ENCODE measurements at places on chromosomes 5 and 9.

- DNase-seq, result no peak
Observed at GRCh38 chr5:74638970-74639806, 1.3 kb downstream of the ENC1 start.

GRCh38 chr5:174063082-174063756 lies 17.7 kb downstream of the NSG2 start:
- no peak for DNase-seq

DNA sequence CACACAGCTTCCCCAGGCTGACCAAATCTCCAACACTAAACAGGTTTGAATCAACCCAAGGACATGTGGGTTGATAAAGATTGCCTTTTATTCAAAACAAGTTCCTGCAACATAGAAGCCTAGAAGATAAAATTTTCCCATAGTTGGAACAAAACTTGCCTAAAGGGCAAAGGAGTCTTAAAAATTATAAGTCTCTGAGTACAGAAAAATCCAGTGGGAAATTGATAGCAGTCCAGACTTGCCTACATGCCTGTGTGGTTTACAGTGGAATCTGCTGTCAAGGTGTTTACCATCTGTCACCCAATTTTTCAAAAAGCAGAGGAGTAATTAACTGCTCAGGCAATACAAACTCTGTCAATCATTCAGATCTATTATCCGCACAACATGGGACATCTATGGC lies 168.2 kb downstream of the PPP2R2B start:
- no peak for DNase-seq

GRCh38 chr9:68951879-68952659 lies 61.8 kb downstream of the PRKACG start:
- no peak for DNase-seq

DNA sequence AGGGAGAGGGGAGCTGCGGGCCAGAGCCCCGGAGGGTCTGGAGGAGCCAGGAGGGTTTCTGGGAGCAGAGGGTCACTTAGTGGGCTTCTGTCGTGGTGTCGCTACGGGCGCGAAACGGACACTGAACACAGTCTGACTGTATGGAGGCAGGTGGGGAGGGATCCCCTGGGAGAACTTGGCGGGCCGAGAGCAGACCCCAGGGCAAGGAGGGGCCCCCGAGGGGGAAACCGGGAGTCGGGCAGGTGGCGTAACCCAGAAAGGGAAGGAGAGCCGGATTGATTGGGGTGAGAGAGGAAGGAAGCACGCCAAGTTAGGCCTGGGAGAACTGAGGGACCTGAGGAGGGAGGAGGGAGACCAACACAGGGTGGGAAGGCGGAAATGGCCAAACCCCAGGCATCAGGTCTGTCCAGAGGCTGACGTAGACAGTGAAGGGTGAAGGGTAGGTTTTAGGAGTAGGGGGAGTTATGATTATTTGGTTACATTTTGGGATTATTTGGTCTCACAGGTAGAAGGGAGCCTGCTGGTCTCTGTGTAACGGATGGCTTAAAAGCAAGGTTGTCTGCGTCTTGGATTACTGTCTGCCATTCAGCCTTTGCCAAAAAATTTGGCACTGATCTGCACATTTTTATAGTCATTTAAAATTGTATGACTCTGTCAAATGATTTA lies 3.3 kb upstream of the MSMP start:
- no peak for DNase-seq

DNA sequence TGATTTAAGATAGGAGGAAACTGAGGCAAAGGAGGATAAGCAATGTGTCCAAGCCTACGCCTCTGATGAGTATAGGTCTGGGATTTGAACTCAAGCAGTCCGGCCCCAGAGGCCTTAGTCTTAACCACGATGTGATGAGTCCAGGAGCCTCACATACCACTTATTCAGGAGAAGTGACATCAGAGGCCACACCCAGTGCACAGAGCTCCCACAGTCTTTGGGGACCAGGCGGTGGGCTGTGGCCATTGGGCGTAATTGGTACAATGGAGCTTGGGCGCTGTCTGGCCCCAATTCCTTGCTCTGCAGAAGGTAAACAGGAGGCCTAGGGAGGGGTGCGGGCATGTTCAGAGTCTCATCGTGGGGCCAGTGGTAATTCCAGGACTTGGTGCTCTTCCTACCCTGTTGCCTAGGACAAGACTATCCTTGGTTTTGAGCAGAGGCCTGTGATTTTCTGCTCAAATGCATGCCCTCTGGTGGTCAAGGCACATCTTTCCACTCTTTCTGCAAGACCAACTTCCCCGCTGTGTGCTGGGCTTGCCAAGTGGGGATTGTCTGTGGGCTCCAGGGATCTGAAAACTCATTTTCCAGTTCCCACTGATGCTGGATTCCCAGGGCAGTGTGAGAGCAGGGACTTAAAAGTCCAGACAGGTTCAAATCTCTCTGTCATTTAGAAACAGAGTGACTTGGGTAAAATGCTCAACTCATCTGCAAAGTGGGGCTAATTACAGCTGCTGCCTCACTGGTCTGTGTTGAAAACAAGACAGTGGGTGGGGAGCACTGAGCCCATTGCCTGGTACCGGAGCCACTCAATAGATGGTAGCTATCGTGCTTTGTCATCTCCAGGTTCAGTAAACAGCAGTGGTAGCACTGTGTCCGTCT lies 15.8 kb downstream of the NDST1 start:
- no peak for DNase-seq

- DNase-seq, result no peak
Observed at GRCh38 chr5:175889910-175890684, 18.7 kb downstream of the CPLX2 start.

DNA sequence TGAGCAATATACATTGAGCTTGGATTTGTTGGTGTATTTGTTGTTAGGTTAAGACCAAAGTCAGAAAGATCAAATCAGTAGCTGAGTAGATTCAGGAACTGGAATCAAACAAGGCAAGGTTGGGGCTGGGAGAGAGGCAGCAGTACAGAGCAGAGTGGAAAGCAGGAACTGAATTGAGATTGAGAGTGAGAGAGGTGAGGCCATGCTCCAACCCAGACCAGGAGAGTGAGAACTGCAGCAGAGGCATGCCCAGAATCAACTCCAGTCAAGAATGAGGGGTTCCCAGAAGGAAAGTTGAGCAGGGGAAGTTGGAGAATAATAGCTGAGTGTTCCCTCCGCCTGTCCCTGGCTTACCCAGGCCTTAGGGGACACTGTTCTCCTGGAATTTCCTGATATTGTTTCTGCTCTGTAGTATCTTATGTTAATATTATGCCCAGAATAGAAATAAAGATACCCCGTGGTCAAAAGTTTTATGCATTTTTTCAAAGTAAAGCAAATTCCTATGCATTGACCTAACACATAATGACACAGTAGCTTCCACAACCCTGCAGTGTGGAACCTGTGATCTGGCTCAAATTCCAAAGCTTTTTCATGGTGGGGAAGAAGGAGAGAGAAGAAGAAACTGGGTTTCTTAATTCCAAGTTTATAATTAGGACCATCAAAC lies 82.7 kb downstream of the SV2C start:
- no peak for DNase-seq

DNA sequence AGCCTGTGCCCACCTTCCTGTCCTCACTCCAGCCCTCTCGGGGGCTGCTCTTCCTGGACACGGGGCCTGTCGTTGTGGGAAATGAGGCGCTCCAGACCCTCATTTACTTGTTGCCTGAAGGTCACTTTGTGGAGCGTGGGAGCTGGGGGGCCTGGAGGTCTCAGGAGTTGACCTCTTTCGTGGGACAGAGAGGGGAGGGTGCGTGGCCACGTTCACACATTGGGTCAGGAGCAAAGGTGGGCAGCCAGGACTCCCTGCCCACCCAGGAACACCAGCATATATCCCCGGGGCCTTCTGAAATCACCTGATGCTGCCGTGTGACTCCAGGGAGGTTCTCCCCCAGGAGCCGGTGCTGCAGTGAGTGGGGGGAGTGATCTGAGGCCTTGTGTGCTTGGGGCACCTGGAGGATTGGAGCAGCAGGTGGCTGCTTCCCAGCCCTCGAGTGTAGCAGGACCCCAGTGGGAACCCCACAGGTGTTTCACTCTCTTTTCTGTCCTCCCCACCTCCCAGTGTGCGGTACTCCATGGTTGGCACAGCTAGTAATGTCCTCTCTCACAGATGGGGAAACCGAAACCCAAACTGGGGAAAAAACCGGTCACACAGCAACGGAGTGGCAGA lies 20.3 kb downstream of the NCS1 start:
- DNase-seq, result no peak

DNA sequence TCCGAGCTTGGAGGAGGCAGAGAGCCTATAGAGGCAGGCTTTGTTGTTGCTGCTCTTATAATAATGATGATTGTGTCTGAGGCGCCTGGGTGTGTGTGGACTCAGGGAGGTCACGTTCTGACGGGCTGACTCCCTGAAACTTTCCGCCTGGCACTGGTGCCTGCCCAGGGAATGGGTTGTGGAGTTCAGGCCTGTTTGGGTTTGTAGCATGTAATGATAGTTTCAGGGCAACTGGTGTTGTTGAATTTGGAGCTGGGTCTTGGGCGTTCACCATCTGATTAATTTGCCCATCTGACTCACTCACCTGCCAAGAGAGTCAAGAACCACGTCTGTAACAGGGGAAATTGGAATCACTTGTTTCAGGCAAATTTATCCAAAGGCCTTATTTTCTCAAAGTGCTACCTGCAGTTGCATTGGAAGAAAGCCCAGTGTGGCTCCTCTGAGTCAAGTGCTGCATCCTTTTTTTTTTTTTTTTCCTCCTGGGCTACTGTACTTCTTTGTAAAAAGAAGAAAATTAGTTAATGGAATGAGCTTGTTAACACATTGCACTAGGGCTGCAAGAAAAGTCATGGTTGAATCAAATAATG lies 386.5 kb downstream of the GADD45G start:
- DNase-seq, result no peak

- no peak for DNase-seq
Observed at GRCh38 chr9:81558091-81558830, 131.1 kb downstream of the TLE1 start.

GRCh38 chr5:105817416-105817815 lies 1853.3 kb downstream of the EFNA5 start:
- no peak for DNase-seq

DNA sequence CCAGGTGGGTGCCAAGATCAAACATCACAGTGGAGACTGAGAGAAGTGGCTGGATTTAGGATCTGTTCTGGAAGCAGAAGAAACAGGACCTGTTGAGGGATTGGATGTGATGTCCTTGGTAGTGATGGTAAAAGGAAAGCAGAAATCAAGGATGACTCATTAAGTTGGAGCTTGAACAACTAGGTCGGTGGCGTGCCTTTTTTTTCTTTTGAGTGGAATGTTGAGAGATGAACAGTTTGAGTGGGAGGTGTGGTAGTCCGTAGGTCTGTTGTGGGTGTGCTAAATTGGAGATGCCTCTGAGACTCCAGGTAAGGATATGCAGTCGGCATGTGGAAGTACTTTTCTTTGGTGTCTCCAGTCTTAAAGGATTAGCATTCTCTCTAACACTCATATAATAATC lies 92.1 kb upstream of the IL12B start:
- DNase-seq, result no peak

GRCh38 chr9:114184071-114184470 lies 28.7 kb downstream of the COL27A1 start:
- DNase-seq, result no peak

DNA sequence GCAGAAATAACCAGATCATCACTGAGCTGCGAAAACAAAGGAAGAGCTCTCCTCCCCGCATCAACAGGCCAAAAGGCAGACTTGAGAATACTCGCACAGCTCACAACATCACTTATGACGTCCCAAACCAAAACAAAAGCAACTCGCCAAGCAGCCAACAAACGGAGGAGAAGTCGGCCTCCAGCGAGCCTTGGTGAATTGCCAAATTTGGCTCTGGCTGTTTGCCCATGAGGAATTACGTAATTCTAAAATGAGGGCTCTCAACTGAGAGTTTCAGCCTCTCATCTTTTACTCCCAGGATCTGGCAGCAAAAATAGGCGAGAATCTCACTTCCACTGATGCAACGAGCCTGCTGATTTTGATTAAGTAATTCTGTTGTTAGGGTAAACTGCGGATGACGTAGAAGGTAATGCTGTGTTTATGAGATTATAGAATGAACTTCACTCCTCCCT lies 51.7 kb upstream of the SEMA6A start:
- DNase-seq, result no peak

Data from activated T-cell treated with anti-CD3 and anti-CD28 coated beads, Interleukin-2, amount 50 U/mL, for 1 hour (primary cell).